EH (cell line): ENCODE measurements at places on chromosomes 1 and 21.
A peak's percentile ranks its signal among the peaks of the same experiment; 100 is the strongest.

GRCh38 chr1:207430602-207431001 is 23.5 kb upstream of the CR2 start:
- DNase-seq, result no peak

- DNase-seq, result no peak
Measured at GRCh38 chr1:221751226-221751887, 9.5 kb upstream of the DUSP10 start.

- DNase-seq, result no peak
Measured at GRCh38 chr1:232005300-232005699, 378.7 kb downstream of the DISC1 start.

DNA sequence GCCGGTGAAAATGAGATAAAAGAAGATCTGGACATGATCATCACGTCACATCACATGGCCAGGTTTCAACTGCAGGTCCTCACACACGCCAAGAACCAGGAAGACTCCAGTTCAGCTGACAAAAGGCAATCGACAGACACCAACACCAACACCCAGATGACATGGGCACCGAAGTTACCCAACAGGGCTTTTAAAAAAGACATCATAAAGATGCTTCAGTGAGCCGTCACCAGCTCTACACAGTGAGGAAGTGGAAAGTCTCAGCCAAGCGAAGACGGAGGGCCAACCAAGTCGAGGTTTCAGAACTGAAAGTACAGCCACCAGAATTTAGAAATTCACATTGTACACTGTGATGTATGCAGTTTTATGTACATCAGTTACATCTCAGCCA is 154.3 kb upstream of the COL6A1 start:
- DNase-seq, result no peak

- no peak for DNase-seq
Measured at GRCh38 chr1:64378826-64379225, 91.1 kb upstream of the CACHD1 start.

DNA sequence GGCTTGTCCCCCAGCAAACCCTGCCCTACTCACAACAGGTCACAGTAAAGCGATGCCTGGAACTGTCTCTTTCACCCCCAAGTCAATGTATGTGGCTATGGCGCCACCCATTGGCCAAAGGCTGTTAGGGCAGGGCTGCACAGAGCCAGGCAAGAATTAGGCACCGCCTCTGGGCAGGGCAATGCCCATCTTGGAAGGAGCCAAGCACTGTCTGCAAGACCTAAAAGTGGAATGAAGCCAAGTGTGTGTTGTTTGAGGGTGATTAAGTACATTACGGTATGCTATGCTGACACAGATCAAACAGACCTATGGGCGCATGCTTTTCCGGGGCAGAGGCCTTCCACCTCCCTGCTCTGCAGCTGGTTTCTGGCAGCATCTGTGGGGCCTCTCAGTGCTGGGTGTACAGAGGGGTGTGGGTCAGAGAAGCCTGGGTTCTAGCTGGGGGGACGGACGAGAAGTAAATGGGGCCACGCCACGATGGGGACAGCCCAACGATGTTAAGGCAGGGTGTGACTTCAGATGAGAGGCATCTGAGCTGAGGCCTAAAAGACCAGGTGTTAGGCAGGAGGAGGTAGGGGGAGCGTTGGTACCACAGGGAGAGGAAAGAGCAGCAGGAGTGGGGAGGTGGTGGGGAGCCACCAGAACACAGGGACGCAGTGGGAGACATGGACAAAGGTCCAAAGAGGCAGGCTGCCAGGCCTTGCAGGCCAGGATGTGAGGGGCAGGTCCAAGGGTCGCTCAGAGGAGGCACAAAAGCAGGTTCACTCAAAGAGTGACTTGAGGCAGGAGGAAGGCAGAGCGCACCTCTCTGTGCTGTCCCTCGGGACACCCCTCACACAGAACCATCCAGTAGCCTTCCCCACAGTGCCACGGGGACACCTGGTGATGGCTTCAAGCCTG is 49.8 kb downstream of the ACOT7 start:
- DNase-seq, result peak; percentile 83

- peak; percentile 56 for DNase-seq
Measured at GRCh38 chr1:178004926-178005391, 35.1 kb upstream of the SEC16B start.

- no peak for DNase-seq
Measured at GRCh38 chr1:22917989-22918388, 54.7 kb downstream of the LACTBL1 start.

- DNase-seq, result no peak
Measured at GRCh38 chr1:66787641-66788040, 13.4 kb downstream of the INSL5 start.

DNA sequence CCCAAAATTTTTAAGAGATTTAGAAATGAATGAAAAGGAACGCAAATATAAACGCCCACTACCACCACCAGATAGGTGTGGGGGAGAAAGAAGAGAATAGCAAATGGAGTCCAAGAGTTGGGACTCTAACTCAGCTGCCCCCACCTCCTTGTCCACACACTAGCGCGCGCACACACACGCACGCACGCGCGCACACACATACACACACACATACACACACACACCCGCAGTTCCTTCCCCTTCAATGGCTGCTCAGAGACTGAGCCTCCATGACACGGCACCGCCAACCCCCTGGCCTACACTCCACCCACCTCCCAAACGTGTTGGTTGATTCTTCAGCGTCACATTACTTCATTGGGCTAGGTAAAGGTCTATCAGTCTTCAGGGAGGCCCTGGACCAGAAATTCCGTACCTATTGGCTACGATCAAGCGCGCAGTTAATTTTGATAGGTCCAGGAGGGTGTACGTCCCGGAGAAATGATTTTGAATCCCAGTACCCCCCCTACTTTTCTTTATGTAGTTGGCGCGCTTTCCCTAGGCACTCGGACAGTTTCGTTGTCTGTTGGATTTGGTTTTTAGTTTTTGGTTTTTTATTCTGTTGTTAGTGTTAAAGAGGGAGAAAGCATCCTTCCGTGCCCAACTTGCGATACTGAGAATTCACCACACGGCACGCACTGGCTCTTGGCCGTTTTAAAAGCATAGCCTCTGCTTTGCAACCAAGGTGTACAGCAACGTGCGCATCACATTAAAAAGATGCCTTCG is at the start of gene ANP32E:
Gene ANP32E (minus strand): TSS at position 261 of the 762 bp plus-strand sequence. CDS start 326 bp downstream, outside the sequence.
- DNase-seq, result peak; percentile 100

DNA sequence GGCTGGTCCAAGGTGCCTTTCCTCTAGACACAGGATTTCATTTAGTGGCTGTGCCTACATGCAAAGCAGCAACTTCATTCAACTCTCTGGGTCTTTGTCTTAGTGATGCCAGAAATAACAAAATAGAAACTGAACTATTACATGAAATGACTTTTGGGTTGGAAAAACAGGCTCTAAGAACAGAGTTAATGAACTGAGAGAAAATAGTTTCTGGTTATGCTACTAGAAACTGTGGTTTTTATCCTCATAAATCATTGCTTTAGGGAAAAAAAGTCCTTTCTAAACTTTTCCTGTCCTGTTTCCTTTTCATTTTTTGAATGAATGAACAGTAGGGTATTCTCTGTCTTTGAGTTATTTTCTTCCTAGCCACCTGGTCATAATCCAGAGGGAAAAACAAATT is 424.0 kb downstream of the KIF26B start:
- peak; percentile 44 for DNase-seq

- no peak for DNase-seq
Measured at GRCh38 chr1:208921259-208921658, 662.3 kb upstream of the CAMK1G start.

DNA sequence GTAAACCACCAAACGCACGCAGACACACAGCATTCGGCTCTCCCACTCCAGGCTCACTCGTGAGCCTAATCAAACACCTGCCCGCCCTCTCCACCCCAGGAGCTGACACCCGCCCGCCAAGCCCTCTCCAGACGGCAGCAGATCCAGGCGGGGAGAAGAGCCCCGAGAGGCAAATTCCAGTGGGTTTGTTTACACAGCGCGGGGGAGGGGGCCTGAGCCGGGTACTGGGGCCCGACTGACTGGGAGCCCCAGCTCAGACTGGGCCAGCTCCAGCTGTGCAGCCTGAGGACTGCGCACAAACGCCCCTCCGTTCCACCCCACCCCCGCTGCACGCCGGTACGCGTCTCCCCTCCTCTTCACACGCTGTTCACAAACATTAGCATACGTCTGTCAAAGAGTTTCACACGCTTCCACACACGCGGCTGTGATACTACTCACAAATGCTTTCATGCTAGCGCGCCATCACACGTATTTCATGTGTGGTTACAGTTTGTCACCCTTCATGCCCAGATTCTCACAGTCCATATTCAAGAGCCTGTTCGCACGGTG is 1.0 kb upstream of the EFNA1 start:
- DNase-seq, result peak; percentile 35

DNA sequence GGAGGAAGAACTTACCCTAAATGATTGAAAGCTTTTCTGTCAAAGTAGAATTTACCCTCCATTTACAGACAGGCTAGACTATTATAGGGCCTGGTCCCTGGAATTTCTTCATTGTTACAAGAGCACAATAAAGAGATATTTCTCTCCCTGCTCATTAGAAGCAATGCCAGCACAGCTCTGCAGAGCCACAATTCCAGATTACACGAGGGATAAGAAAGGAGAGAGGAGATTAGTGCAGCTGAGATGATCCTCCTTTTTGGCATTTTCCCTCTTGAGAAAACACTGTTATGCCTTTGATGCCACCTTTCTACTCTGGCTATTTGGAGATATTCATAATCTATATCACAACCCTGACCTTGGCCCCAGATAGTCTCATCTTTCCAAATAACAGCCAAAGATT is 1119.5 kb upstream of the TMPRSS15 start:
- DNase-seq, result no peak

GRCh38 chr1:230220478-230220877 is 153.4 kb downstream of the GALNT2 start:
- no peak for DNase-seq

DNA sequence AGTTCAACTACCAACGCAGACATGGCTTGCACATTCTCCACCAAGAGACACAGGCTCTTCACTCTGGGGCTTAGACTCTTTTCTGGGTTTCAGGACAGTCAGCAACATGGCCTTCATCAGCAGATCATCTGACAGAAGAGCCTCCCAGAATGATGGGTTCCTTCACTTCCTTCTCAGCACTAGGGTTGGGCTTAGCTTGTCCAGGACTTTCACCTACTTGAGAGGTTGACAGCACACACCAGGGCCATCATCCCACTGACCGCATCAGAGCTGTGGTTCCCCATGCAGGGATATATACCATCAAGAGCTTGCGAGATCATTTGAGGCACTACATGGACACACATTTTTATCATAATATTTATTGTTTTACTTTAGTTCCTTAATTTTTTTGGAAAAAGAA is 10.4 kb upstream of the NCF2 start:
- no peak for DNase-seq

GRCh38 chr1:180815188-180815587 is 97.5 kb upstream of the KIAA1614 start:
- DNase-seq, result no peak

- no peak for DNase-seq
Measured at GRCh38 chr1:230274254-230274653, 151.9 kb downstream of the PGBD5 start.

DNA sequence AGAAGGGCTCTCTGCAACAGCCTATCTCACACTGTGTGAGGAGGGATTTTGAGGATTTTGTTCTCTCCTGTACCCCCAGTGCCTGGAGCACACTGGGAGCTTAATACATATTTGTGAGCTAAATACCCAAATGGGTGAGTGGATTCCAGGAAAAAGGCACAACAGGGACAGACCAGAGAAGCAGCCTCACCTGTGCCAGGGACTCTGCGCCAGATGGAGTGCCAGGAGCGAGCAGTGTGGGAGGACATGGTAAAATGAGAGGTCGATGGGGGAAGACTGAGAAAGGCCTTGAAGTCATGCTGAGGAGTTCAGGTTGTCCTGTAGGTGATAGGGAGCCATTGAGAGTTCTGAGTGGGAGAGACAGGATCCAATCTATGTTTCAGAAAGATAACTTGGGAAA is 11.0 kb upstream of the KCNA2 start:
- DNase-seq, result no peak
